Activated CD8-positive, alpha-beta memory T cell treated with anti-CD3 and anti-CD28 coated beads for 1 hour (primary cell): ENCODE measurements at places on chromosomes 1 and 21.

GRCh38 chr1:72281144-72281543 lies 1.2 kb downstream of the NEGR1 start:
- DNase-seq: no peak

- no peak for DNase-seq
Measured at GRCh38 chr1:31372051-31372450, 825 bp downstream of the FABP3 start.

- DNase-seq: no peak
Measured at GRCh38 chr1:114126261-114127095, 27.2 kb downstream of the SYT6 start.

DNA sequence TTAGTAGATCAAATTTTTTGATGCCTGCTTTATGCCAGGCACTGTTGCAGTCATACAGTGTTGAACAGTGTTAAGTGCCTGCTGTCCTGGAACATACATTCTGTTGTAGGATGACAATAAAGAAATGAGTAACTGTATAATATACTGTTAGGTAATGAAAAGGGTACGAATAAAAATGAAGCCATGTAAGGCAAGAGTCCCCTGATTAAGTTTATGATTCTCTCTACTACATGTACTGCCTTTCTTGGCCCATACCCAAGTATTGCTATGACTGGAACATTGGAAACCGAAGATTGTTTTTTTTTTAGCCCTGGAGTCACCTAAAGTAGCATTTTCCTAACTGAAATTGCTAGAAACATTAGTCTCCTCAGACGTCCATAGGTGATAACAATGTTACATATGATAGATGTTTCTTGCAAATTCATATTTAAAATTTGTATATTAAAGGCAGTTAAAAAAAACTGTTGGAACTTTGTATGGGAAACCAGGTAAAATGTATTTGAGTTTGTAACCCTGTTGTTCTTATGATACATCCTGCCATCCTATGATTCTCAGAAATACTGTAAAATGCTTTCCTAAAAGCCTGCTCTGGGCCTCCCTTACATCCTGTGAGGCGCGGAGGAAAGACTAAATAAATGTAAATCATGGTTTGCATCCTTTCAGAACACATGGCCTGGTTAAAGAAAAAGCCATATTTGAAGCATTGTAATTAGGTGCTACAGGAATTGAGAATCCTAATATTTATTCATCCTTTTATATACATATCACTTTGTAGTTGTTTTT lies 5.8 kb downstream of the ATP5PB start:
- no peak for DNase-seq

GRCh38 chr1:113991467-113991997 lies 12.3 kb downstream of the OLFML3 start:
- no peak for DNase-seq

DNA sequence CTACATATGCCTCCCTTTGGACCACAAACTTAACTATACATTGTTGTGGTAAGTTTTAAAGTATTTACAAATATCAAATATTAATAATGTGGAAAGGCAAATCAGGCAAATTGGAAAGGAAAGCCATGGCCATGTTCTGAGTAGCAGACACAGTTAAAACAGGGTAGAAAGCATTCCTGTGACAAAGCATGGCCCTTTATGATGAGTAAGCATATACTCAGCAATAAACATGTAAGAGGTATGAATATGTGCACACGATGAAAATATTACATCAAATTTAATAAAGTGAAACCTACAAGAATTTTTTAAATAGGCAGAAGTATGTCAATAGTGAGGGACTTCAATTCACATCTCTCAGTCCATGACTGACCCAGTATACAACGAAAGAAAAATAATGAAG lies 389.2 kb downstream of the DSCAM start:
- no peak for DNase-seq

GRCh38 chr21:41367301-41367944 lies 5.6 kb downstream of the MX2 start:
- no peak for DNase-seq

GRCh38 chr21:32135401-32136363 lies 143.2 kb downstream of the MIS18A start:
- DNase-seq: no peak

- DNase-seq: no peak
Measured at GRCh38 chr1:97427371-97427770, 493.5 kb downstream of the DPYD start.

DNA sequence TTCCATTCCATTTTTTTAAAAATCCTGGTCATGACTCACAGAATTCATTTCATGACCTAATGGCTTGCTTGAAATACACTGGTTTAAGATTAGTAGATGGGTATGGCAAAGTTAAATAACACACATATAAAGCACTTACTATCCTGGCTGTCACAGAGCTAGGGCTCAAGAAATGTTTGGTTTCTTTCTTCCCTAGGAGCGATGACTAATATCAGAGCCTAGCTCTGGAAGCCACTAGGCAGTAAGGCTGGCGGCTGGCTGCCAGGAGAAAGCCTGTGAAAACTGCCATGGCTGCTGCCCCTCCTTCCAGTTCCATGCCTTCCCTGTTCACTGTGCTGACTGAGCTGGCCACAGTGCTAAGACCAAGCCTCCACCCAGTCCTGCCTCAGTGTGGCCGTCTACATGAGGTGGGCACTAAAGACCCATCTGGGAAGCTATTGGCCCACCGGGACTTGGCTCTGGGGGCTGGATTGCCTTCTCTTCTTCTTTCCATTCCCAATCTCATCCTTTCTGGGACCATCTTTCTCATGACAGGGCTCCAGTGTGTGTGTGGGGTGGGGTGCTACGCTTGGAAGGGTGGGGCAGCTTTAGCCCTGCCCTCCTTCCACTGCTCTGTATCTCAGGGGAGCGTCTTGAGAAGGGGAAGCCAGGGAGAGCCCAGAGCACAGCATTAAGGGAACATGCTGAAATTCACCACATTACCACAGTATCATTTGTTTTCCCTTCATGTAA lies 10.8 kb upstream of the ASCL5 start:
- no peak for DNase-seq

- no peak for DNase-seq
Measured at GRCh38 chr1:240322943-240323342, 231.3 kb downstream of the FMN2 start.

- DNase-seq: peak; percentile 13
Measured at GRCh38 chr1:112674986-112675727, 698 bp downstream of the MOV10 start.

GRCh38 chr1:21938732-21939538 lies 1.8 kb upstream of the HSPG2 start:
- no peak for DNase-seq

DNA sequence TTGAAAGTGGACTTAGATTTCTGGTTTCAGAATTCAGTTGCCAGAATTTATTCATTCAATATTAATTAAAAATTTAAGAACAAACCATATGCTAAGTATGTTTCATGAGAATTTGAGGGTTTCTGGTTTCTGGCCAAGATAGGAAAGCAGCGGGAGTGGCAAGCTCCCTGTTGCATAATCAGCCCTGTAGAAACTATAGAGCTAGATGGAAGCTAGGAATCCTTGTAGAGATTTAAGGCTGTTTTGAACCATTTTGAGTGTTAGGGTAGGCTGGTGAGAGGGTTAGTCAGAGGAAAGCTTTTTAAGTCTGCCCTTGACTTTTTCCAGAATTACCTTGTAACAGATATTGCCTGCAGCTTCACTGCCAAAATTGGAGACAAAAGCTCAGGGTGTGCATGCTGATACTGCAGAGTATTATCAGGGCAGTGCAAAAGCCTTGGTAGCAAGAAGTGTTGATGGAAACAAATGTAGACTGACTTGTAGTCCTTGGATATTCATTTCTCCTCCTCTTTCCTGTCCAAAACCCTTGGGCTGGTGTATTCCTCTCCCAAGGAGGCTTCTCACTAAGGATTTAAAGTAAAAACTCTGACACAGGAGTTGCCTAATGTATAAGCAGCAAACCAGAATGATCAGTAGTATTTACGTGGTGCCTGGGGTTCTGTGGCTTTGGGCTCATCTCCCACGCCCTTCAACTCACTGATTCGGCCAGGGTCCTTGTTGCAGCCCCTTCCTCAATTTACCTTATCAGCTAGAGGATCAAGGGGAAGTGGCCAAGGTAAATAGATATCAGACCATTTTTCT lies 12.6 kb upstream of the GIPC2 start:
- no peak for DNase-seq

DNA sequence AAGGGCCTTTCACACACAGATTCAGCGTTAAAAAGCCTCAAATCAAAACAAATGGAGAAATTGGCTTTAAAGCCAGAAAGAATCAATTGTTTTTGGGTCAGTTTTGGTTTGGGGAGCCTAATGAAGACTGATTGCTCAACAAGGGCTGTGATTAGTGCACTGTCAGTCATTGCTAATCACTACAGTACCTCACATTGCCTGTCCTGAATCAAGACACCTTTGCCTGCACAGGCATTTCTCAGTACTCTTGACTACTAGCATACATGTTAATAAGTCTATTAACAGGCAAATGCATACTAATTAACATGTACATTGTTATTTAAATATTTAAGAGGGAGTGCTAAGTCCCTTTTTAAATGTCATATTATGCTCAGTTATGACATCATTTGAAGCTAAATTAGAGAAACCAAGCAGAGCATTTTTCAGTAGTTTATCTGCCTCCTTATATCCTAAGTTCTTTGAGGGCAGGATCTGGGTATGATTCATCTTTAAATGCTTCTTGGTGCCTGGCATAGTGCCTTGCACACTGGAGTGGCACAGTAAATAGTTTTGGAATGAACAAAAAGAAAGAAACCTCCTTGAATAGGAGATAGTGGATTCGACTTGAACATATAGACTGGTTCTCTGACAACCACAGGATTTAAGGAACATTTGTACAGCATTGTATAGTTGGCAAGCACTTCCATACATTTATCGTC lies 25.8 kb upstream of the CCN1 start:
- DNase-seq: no peak

DNA sequence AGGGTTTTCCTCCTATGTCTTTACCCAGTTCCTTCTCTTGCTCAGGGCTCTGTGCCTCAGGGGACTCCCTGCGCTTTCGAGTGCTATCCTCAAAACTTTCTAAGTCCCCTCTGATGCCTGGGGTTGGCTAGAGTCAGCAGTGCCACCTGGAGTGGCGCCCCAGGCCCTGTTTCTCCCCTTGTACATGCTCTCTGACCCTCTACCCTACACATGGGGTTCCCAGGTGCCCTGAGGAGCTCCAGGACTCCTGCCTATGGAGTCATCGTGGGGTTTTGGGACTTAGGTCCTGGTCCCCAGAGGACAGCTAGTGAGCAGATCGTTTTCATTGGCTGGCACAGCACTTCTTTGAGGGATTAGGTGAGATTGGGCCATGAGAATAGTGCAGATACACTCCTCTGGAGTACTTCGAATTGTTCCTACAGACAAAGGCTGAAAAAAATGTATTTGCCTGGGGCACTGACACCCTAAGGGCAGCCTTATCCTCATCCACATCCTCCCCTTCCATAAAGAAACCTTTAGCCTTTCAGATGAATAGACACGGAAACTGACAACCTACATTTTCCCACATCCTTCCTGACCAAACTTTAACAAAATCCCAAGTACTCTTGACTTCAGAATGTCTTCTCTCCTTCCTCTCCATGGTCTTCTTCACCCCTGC lies 41.5 kb downstream of the LGR6 start:
- DNase-seq: no peak

- no peak for DNase-seq
Measured at GRCh38 chr21:42682661-42683210, 29.3 kb downstream of the PDE9A start.

DNA sequence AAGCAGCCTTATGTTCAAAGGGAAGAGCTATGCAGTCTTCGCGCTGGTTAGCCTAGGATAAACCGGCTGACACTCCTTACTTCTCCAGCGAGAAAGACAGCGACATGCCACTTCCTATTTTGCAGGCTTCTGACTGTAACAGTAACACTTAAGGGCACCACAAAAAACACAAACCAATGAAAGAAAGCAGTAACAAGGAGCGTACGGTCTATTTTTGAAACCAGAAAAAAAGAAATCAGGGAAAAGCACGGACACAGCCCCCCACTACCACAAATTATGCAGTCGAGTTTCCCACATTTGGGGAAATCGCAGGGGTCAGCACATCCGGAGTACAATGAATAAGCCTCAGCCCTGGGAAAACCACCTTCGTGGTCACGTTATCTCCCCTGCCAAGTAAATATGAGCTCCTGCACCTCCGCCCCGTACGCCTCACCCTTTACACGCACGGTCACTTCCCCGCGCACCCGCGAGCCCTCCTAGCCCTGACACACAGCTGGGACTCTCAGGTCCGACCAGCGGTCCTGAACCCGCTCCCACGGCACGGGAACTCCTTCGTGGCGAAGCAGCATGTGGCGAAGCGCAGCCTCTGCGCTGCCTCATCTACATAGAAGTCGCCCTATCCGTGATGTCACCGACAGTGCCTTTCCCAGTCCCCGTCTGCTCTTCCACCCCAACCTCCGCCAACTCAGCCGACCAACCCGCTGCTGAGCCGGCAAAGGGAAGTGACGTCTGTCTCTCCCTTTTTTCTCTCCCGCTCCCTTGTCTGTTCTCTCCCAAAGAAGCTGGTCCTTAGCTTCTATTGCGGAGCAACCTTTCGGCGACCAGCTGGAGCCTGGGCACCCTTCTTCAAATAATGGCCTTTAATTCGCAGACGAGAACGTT lies 40.9 kb upstream of the PPIAL4F start:
- DNase-seq: peak; percentile 45

- no peak for DNase-seq
Measured at GRCh38 chr1:176540428-176540827, 77.5 kb downstream of the PAPPA2 start.

DNA sequence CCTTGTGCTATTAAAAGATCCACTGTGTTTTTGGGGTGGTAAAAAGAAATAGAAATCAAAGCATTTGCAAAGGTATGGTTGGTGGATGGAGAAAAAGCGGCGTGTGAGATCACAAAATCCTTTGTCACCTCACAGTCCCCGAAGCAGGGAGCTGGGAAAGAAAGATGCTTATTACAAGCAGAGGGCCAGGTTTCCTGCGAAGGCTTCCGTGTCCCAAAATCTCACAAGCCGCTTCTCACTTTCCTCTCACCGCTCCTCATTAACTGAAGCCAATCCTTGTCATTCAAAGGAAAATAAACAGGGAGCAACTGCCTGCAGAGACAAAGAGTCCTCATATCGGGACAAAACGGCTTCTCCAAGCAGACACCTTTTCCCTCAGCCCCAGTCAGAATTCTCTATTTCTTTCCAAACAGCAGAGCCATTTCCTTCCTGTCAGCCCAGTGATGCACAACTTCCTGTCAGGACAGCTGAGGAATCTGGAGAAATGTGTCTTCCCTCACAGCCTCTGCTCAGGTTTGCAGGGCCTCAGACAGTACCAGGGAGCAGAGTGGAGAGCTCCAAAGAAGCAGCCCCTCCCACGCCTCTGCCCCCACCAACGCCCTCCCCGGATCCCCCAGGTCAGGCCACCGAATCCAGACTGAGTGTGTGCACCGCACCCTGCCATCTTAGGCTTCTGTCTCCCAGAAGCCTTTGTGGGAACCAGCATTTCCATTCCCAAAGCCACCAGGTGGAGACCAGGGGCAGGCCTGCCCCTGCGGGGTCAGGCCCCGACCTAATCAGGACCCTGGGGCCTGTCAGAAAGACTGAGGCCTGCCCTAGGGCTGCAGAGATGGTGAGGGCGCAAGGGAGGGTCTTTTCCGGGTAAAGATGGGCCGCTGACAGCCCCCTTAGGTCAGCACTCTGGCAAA lies 29.6 kb downstream of the KCNN3 start:
- no peak for DNase-seq

GRCh38 chr1:18651713-18652112 lies 21.1 kb downstream of the PAX7 start:
- DNase-seq: no peak

GRCh38 chr1:104018922-104019674 lies 269.4 kb downstream of the AMY1C start:
- DNase-seq: no peak

GRCh38 chr1:88813471-88813870 lies 77.9 kb downstream of the GTF2B start:
- no peak for DNase-seq
